ENCODE measurements at places on chromosomes 5 and 9.
A peak's percentile ranks its signal among the peaks of the same experiment; 100 is the strongest.

- no peak for DNase-seq
These were observed 2.0 kb downstream of the JMY start for GRCh38 chr5:79237740-79238560.

- DNase-seq, result no peak
These were observed 749.2 kb downstream of the TLE4 start for GRCh38 chr9:80320916-80321315.

- no peak for DNase-seq
These were observed 548.5 kb upstream of the ZNF462 start for GRCh38 chr9:106314476-106314875.

GRCh38 chr9:131271506-131271931 lies 4.8 kb downstream of the FAM78A start:
- no peak for DNase-seq

DNA sequence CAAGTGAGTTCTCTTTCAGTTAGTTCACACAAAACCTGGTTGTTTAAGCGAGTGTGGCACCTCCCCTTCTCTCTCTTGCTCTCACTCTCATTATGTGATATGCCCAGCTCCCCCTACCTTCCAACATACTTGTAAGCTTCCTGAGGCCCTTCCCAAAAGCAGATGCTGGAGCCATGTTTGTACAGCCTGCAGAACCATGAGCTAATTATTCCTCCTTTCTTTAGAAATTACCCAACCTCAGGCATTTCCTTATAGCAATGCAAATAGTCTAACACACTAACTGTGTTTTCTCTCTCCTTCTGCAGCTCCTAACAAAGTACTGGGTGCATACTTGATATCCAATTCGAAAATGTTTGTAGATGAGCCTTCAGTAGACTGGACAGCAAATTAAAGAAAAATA lies 62.7 kb downstream of the TRIM32 start:
- no peak for DNase-seq

DNA sequence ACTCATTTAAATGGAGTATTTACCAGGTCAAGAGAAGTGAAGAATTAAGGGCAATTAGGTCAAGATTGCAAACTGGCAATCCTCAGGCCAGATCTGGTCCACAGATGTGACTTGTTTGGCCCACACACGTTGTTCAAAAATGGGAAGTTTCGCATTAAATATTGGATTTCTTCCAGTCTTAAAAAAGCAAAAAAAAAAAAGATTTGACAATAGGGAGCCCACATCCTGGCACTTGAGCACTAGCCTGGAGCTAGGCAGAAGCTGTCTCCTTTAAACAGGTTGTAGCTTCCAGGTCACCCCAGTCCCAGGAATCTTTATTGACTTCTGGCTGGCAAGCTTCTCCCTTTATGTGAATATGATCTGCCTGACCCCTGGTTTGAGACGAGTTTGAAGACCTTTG lies 520.4 kb downstream of the RAB3C start:
- DNase-seq, result no peak

GRCh38 chr5:132059696-132060500 lies 557 bp upstream of the IL3 start:
- DNase-seq, result no peak

DNA sequence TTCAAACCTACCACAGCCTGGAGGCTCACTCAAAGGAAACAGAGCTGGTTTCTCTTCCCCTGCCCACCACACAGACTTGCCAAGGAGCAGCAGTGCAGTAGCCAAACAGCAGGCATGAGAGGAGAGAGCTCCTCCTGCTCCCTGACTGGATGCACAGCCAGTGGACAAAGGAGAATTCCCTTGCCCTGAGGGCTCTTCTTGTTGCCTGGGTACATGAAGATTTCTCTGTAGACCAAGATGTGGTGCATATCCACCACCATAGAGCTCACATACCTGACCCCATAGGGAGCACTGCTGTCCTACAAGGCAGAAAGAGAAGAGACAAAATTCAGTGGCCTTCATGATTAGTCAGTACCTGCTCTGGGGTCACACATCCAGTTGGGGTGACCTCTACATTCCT lies 56.3 kb upstream of the SPATA31E1 start:
- DNase-seq, result no peak

- peak; percentile 64 for DNase-seq
These were observed 78.4 kb downstream of the MAP1B start for GRCh38 chr5:72185496-72186329.

DNA sequence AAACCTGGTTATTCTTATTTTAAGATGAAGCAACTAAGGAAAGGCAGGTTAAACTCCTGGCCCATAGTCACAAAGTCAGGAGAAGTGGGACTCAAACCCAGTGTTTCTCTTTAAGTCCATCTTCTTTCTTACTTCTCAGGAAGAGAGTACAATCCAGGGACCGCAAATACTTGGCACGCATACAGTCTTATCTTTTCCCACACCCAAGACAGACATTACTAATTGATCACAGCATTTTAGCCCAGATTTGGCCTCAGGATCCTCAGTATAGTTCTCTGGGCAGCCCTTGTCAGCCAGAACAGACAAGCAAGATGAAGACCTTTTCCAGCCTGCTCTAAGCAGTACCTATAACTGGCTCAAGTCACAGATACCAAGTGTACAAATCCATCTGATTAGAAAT lies 125.5 kb upstream of the RAI14 start:
- DNase-seq, result no peak

DNA sequence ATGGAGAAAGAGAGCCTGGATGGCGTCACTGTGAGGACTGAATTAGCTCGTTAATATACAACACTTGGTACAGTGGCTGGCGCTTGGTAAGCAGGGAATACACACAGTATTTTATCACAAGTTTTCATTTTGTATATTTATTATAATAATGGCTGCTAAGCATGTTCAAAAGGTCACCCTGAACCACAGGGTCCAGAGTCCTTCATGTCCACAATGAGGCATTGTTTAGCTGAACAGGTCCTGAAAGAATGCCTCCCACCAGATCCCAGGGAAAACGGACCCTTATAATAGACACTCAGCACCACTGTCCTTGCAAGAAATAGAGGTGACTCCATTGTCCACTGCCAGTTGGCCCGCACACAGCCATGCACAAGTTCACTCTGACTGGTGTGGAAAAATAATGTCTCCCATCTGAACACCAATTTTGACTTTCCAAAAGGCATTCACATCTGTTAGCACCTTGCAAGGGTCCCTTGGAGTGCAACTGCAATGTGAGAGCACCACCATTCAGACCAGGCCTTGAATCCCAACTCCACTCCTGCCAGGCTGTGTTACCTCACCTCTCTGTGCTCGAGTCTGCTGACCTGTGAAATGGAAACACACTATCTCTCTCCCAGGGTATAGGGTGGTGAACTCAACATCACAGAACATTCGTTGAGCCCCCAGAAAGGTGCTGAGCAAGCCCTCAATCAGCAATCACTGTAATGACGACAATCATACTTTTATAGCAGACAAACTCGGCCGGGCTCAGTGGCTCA lies 3.9 kb downstream of the VDAC1 start:
- no peak for DNase-seq

DNA sequence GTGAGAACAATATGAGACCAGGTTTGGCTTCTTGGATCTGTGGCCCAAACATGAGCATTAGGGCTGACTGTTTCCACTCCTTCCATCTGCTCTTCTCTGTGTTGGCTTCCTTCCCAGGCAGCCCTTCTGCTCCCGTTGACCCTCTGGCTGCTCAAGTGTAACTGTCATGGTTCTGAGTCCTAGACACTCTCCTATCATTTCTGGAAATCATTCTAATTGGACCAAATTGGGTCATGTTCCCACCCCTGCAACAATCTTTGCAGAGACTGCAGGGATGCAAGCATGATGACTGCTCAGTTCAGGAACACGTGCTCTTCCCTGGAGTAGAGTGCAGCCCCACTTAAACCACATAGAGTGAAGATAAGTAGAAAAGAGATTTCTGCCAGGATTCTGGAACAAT lies 741.4 kb downstream of the TAF11L14 start:
- DNase-seq, result no peak

GRCh38 chr5:96703995-96704394 lies 41.8 kb downstream of the CAST start:
- no peak for DNase-seq

GRCh38 chr5:28896949-28897348 lies 1858.6 kb upstream of the CDH9 start:
- peak; percentile 25 for DNase-seq

DNA sequence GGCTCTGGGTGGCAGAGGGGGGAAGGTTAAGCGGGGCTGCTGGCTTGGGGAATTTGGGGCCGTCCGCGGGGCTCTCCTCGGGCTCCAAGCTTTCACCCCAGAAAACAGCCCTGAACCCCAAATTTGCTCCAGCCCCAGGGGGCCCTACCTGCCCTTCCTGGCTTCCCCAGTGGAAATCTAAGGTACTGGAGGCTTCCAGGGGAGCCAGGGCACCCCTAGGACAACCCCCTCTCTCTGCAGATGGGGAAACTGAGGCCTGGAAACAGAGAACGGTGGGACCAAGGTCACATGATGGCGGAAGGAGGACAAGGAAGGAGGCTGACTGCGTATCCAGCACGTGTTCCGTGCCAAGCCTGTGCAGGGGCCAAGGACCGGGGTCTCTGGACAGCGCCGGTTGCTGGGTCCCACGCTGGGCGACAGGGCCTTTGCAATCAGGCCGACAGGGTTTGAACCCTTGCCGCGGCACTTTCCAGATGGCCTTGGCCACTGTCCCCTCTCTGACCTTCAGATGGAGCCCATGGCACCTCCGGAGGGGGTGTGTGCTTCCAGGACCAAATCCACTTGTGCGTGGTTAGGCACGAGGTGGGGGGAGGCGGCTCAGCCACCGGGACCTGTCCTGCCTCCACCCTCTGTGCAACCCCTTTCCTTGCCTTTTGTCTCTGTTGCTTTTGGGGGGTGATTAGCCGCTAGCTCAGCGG lies 183.1 kb downstream of the C9orf50 start:
- DNase-seq, result no peak

- no peak for DNase-seq
These were observed 254.3 kb downstream of the MAST4 start for GRCh38 chr5:66850354-66851075.

- DNase-seq, result no peak
These were observed 192.8 kb downstream of the NTRK2 start for GRCh38 chr9:84862308-84862707.

GRCh38 chr9:136095070-136096058 lies at the start of gene NACC2:
Gene NACC2 (minus strand): TSS chr9:136095289. CDS start chr9:136050521, 44,768 bp downstream.
- no peak for DNase-seq

- no peak for DNase-seq
These were observed 74.3 kb downstream of the NDFIP1 start for GRCh38 chr5:142182840-142183239.

- DNase-seq, result no peak
These were observed 782 bp upstream of the CDC20B start for GRCh38 chr5:55173687-55174230.

GRCh38 chr5:171669571-171669970 lies 116.0 kb upstream of the SMIM23 start:
- DNase-seq, result no peak

DNA sequence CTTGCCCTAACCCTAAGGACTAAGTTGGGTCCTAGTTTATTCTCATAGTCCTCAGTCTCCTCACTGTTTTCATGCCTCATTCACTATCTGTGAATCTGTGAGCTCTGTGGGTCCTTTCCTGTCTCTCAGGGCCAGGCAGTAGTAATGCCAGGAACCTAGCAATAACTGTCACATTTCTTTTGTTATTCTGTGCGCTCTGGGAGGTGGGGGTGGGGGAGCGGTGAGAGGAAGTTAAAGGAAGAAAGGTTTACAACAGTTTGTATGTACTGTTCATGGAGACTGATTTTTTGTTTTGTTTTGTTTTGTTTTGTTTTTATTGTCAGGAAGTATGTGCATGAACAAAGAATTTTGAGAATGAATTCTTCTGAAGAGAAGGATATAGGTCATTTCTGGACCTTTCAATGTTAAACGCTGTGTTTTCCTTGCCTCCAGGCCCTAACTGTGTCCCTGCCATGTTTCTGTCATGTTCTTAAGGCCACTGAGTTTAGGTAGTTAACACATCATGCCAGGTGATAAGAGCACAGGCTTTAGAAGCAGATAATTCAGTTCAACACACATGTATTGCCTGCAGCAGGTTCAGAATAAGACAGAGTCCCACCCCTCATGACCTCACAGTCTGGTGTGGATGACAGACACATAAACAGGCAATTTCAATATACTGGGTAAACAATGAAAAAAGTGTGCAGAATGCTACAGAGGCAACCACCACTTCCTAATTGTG lies 13.3 kb upstream of the FEM1C start:
- peak; percentile 98 for DNase-seq

DNA sequence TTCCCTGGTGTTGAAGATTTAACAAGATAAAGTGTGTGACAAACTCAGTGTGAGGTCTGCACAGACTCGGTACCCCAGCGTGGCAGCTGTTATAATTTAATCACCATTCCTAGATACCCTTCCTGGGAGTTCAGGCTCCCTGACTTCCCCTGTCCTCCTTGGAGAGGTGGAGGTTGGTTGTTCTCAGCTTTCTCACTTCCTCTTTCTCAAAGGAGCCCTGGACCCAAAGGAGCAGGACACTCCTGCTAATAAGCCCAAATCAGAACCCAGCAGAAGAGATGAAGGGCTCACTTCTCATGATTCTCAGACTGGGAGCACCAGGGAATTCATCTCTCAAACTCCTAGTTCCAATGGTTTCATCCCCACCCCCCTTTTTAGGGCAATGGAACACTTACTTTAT lies 58.2 kb downstream of the GTF3C4 start:
- no peak for DNase-seq

DNA sequence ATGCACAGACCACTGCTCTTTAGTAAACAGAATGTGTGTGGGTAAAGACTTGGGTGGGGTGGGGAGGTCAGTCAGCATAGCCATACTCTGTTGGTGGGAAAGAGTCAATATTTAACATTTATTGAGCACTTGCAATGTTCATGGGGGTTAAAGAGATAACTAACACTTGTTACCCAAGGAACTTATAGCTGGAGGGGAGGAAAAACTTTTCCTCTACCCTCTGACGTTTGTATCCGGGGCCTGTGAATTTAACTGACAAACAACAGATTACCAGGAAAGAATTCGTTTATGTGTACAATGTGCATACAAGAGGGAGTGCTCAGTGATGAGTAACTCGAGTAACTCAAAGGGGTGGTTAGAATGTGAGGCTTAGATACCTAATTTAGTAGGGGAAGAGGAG lies 6.8 kb upstream of the CLINT1 start:
- DNase-seq, result no peak

GRCh38 chr9:116074658-116075057 lies 78.9 kb upstream of the PAPPA start:
- DNase-seq, result no peak

GRCh38 chr9:70101265-70101664 lies 57.6 kb downstream of the MAMDC2 start:
- no peak for DNase-seq

- no peak for DNase-seq
These were observed 229.6 kb upstream of the IRX2 start for GRCh38 chr5:2981035-2981434.

DNA sequence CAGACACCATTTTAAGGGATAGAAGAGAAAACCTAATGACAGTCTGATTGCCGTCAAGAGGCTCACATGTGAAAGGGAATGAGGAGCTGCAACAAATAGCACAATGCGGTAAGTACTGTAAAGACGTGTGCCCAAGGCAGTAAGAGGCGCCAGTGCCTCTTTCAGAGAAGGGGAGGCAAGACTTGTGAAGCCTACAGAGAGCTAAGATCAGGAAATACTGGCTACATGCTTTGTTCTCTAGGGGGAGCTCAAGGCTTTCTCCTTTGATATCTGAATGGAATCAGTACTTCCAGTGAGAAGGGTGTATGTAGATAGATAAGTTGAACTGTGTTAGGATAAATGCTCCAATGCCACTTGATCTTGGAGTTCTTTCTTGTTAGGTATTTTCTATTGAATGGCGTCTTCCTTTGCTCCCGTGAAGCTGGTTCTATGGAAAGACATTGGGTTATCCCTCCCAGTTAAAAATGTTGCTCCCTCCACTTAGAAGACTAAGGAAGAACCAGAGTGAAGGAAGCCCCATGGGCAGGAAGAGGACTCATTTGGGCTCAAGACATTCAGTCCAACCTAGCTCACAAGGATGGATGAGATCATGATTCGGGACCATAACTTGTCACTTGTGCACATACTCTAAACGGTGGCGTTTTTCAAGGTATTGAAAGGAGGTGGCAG lies 23.5 kb upstream of the ALDOB start:
- DNase-seq, result peak; percentile 30

Measured in LNCaP clone FGC (cell line).